ENCODE measurements at places on chromosomes 12 and 14.

DNA sequence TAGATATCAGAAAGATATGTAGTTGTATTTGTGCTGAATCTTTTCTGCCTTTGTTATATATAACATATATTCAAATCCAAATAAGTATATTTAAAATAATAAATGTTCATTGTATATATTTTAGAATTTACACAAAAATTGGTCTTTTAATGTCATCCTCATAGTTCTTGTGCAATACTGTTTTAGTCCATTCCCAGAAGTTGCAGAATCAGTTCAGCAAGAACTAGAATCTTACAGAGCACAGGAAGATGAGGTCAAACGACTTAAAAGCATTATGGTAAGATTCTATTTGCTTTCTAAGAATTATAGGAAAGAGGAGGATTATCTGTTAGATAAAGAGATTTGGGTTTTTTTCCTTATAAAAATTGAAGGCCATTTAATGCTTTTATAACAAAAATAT lies 51.0 kb downstream of the SCFD1 start:
- no peak for DNase-seq

- no peak for DNase-seq
Measured at GRCh38 chr12:124829008-124829707, 34.5 kb downstream of the SCARB1 start.

GRCh38 chr14:99819514-99819913 lies 26.3 kb downstream of the EML1 start:
- DNase-seq, result no peak

- DNase-seq, result no peak
Measured at GRCh38 chr12:31008241-31008761, 65.4 kb upstream of the DDX11 start.

DNA sequence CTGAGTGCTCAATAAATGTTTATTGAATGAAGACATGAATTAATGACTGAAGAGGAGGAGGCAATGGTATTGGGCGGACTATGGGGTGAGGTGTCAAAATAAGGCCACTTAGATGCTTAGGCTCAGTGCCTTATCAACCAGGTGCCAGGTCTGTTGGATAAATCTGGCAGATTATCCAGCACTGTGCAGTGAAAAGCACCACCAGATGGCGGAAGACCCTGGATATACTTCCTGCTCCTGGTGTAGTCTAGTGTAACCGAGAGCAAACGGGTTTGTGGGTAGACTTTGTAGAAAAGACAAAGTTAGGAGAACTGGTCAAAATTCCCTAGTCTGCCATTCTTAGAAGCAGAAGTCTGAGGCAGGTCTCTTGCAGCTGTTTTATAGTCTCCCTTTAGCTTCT lies 306.3 kb downstream of the ATP23 start:
- DNase-seq, result no peak

Measured in NCI-H2107 (cell line).